ENCODE measurements at places on chromosomes 5 and 9.

GRCh38 chr9:124457079-124457886 is 7.0 kb downstream of the ADGRD2 start:
- peak; percentile 8 for DNase-seq

DNA sequence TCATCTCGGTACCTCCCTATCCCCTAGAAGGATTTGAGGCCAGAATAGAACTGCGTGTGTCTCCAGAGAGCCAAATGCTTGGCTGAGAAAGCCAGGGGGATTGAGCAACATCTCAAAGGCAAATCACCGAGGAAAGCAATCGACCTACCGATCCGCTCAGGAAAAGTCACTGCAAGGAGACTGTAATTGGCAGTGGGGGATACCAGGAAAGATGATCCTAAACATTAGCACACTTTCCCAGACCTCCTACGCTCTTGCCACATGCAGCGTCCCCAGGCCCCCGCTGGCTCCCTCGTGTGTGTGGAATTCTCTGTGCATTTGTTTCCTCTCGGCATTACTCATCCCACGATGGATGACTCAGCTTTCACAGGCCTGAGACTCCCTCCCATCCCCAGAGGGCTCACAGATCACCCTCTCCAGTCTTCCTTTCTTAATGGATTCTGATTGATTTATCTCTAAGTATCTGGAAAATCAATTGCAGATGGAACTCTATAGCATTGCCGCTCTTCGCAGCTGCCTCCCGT is 82.2 kb upstream of the ICE1 start:
- peak; percentile 78 for DNase-seq

DNA sequence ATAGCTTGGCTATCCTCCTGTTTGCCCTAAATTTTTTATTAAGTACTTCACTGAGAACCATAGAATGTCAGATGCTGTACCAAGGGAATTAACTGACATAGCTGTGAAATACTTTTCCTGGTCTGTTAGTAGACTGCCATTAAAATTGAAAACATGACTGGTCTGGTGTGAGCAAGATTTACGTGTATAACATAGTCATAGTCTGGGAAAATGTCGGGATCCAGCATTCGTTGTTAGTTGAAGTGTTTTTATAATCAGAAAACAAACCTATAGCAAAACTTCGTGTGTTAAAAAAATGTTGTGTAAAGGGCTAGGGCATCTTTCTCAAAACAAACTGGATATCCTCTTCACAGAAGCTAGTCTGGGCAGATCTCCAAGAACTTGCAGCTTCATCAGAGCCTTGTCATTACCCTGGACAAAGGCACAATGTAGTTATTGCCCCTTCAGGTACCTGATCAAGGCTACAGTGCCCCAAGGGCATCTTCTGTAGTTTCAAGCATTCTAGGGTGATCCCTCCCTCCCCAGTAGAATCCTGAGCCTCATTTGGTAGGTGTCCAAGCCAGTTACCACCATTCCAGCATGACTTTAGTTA is 454.2 kb upstream of the SGCD start:
- no peak for DNase-seq

- no peak for DNase-seq
Measured at GRCh38 chr5:1037123-1037670, 28.6 kb downstream of the NKD2 start.

DNA sequence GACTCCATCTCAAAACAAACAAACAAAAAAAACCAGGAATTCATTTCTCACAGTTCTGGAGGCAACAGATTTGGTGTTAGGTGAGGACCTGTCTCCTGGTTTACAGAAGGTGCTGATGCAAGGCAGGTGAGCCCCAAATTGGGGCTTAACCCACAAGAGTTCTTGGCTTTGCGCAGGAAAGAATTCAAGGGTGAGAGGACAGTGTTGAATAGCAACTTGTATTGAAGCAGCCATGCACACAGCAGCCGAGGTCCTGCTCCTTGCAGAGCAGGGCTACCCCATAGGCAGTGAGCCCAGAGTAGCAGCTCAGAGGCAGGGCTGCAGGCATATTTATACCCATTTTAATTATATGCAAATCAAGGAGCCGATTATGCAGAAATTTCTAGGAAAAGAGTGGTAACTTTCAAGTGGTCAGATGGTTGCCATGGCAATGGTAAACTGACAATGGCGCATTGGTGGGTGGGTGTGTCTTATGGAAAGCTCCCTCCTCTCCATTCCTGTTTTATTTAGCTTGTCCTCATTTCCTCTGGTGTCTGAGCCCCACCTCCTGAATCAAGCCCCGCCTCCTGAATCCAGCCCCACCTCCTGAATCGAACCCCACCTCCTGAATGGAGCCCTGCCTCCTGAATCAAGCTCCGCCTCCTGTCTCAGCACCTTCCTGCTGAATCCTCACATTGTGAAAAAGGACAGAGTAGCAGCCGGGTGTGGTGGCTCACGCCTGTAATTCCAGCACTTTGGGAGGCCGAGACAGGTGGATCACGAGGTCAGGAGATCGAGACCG is 34.5 kb upstream of the COL5A1 start:
- no peak for DNase-seq

DNA sequence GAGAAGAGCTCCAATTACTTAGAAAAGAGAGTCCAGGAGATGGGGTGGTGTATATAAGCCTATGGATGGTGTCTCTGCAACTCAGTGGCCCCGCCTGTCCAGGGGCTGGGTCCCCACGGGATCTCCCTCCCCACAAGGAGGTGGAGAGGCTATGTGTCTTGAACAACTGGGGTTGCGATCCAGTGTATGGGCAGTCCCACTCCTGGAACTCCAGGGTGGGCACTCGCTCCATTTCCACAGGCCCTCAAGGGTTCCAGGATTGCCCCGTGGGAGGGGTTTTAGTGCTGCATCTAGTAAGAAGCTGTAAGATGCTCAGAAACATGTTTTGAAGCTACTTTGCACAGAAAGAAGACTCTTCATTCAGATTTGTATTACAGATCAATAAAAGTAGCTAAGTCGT is 558 bp upstream of the SMAD5 start:
- DNase-seq: peak; percentile 39

DNA sequence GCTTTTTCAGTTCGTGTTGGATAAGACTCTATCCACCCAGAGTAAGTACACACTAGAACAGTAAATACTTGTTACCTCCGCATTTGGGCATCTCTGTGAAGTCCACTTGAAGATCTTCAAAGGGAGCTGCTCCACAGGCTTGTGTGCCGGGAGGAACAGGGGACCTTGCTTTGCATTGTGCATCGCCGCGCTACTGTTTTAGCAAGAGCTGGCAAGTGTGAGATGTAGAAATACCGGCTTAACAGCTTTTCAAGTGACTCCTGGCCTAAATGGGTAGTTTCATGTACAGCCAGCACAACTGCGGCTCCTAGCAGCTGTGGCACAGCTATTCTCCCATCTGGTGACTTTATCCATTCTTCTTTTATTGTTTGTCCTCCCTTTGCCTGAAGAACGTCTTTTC is 8.4 kb upstream of the ZNF354C start:
- no peak for DNase-seq

GRCh38 chr5:145681216-145681615 is 153.9 kb downstream of the PRELID2 start:
- no peak for DNase-seq

DNA sequence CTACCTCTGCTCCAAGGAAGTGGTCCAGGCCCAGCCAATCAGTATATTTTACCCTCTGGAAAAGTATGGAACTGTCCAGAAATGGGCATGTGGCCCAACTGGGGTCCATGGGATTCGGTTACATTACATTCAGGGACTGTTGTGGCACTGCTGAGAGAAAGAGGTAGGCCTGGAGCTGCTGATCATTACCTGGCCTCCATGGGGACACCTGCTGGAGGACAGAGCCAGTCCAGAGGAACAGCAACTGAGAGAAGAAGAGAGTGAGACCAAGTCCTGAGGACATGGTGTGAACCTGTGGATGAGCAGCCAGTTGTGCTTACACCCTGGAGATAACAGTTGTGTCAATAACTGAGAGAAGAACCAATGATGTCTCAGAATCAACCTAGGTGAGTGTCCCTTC is 48.2 kb downstream of the HMHB1 start:
- DNase-seq: no peak

GRCh38 chr5:177568326-177568725 is 14.0 kb upstream of the FAM193B start:
- DNase-seq: no peak

GRCh38 chr5:62886603-62887315 is 308.1 kb downstream of the LRRC70 start:
- no peak for DNase-seq

- DNase-seq: no peak
Measured at GRCh38 chr5:169629847-169630548, 7.1 kb upstream of the DOCK2 start.

DNA sequence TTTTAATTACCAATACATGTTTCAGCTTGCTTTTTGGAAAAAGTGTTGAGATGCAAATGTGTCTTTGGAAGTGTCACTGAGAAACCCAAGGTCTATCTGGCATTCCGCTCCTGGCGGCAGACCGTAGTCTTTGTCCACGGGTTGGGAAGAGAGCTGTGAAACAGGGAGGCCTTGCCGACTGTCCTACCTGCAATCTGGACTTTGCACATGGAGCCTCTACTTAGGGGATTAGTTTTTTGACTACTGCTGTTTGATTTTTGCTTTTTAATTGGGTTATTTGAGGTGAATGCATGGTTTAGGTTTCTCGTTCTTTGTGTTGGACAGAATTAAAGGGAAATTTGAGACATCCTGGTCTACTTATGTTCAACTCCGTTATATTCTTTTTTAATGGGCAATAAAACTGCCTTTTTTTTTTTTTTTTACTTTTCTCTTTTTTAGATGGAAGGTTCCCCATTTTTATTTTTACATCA is 25.7 kb downstream of the TRIO start:
- DNase-seq: no peak

- DNase-seq: no peak
Measured at GRCh38 chr9:3793971-3794383, 268.2 kb upstream of the RFX3 start.

DNA sequence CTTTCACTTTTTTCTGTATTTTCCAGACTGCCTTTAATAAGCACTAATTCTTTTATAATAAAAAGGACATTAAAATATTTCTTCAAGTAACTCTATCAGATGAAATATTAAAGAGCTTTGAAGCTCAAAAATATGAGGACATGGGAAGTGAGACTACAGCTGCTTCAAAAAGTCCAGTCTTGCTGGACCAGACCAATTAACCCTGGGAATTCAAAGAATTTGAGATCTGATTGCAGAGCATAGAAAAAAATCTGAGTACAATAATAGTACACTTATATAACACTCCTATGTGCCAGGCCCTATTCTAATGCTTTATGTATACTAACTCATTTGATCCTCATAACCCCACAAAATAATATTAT is 9.8 kb downstream of the TMEM245 start:
- no peak for DNase-seq

DNA sequence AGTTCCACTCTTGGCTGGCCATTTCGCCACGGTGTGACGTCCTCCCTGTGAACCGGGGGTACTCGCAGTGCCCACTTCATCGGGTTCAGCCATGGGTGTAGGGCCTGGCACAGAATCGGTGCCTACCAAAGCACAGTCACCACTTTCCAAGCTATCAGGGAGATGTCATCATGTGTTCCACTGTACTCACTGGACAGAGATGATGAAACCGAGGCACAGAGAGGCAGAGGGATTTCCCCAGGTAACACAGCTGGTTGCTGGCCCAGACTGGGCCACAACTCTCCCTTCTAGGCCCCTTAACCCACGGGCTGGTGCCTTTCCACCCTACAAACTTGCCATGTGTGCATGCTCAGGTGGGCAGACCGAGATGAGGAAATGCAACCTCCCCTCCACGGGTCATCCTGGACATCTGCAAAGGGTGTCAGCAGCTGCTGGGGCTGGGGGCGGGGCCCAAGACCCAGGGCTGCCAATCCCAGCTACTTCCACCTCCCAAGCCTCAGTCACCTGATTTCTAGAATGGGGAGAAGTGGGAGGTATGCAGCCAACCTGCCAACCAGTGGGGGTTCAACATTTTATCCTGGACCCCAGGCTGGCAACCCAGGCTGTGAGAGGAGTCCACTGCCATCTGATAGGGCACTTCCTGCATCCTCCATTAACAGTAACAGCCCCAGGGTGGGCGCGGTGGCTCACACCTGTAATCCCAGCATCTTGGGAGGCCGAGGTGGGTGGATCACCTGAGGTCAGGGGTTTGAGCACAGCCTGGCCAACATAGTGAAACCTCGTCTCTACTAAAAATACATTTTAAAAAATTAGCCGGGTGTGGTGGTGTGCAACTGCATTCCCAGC is 893 bp upstream of the SH2D3C start:
- no peak for DNase-seq

GRCh38 chr5:113050721-113051382 is 74.3 kb downstream of the DCP2 start:
- DNase-seq: peak; percentile 65

- DNase-seq: no peak
Measured at GRCh38 chr5:2375757-2376250, 375.7 kb downstream of the IRX2 start.

GRCh38 chr5:10518347-10518746 is 45.5 kb upstream of the ANKRD33B start:
- DNase-seq: no peak

DNA sequence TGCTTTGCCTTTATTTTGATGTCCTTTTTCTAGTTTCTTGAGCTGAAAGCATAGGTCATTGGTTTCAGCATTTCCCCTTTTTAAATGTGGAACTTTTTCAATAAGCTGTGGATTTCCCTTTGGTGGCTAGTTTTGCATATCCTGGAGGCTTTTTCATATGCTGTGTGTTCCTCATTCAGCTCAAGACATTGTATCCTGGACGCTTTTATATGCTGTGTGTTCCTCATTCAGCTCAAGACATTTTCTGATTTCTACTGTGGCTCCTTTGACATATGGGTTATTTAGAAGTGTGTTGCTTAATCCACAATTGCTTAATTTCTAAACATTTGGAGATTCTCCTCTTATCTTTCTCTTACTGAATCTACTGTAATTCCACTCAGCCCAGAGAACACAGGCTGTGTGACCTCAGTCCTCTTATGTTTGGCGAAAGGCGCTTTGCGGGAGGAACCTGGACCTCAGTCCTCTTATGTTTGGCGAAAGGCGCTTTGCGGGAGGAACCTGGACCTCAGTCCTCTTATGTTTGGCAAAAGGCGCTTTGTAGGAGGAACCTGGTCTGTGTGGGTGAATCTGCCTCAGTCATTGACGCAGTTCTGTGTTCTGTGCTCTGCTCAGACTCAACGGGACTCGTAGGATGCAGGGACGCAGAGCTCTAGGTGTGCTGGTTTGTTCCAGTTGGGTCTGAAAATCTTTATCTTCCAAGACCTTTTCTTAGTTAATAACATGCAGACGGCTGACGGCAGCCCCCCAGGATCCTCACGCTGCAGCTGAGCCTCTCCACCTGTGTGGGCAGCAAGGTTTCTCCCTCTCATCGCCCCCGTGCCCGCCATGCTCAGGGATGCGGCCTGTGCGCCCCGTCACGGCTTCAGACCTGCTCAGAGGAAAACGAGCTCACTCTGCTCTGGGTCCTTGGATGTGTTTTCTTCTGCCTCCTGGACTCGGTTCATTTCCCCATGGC is 6.0 kb upstream of the SLC9A3 start:
- no peak for DNase-seq

Data from femur (tissue), 1 donor.